Left kidney (tissue), 8 donors: ENCODE measurements at places on chromosomes 5 and 9. TPM values are rescaled to one million over a fixed set of nuclear protein-coding genes. Genes with fewer than 3 reads are reported as not detected.
A peak's percentile ranks its signal among the peaks of the same experiment; 100 is the strongest.

GRCh38 chr5:107736638-107737037 lies 65.9 kb upstream of the EFNA5 start:
- DNase-seq: no peak

RHOBTB3 gene
- 78.0 TPM for polyA plus RNA-seq

DNA sequence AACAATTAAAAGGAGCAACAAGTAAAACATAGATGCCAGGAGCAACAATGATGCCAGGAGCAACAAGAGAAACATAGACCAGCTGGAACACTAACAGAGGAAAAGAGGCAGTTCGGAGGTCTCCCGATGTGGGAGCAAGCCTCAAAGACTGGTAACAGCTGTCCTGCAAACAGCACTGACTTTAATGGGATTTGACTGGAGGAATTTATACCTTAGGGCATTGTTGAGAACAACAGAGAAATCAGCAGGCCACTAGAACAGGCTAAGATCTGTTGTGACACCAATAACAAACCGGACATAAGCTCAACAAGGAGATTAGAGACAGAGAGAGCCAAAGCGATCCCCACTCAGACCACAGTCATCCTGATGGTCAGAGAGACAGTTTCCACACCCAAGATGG lies 11.8 kb upstream of the SYK start:
- no peak for DNase-seq

DNA sequence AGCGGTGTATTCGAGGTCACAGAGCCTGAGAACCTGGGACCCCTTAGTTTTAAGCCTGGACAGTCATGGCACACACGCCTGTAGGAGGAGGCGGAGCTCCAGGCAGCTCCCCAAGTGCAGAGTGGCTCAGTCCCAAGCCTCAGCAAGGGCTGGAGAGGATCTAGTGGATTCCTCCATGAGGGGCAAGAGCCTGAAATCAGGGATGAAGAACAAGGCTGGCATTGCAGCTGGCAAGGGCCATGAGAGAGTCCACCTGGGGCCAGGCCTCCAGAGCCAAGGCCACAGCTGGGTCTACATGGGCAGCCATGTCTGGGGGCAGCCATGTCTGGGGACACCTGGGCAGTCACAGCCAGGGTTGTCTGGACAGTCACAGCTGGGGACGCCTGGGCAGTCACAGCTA lies 21.9 kb downstream of the ADAMTSL2 start:
- no peak for DNase-seq

GRCh38 chr5:164191240-164191639 lies 685.8 kb downstream of the MAT2B start:
- no peak for DNase-seq

TDRD7 gene
- polyA plus RNA-seq: 8.8 TPM

RNF208 gene
- polyA plus RNA-seq: 5.8 TPM

DNA sequence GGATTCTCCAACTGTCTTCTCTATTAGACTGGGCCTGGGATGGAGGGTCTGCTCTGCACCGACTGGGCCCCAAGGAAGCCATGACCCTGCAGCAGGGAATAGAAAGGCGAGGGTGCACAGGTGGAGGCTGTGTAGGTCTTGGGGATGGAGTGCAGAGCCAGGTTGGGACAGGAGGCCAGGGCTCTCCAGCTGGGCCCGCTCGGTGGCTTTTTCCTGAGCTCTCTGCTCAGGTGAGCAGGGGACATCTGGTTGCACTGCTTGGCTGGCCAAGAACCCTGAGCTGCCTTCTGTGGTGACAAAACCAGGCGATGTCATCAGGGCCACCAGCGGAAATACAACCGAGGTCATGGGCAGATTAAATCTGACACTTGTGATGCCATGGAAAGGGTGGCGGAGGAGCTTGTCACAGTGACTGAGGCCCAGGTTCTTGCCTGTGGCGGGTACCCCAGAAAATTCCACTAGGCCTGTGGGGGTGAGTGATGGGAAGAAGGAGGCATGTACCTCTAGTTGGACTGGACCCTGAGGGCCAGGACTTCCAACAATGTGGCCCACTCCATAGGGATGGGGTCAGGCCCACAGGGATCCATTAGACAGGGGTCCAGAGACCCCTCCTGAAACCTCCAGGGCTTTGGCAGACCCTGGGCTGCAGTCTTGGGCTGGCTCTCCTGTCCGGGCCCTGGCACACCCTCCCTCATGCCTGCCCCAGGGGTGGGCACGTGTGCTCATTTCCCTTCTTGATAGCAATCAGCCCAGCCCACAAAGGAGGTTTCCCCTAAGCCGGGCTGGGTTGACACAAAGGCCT lies 4.4 kb upstream of the IL3 start:
- DNase-seq: no peak

PGM5 gene
- polyA plus RNA-seq: 38.2 TPM

GRCh38 chr5:170411100-170411499 lies 21.9 kb upstream of the KCNMB1 start:
- DNase-seq: no peak

GRCh38 chr5:134143431-134143830 lies 28.9 kb downstream of the TCF7 start:
- DNase-seq: no peak

GRCh38 chr5:6632324-6632887 lies 438 bp downstream of the NSUN2 start:
- peak; percentile 8 for DNase-seq

DNA sequence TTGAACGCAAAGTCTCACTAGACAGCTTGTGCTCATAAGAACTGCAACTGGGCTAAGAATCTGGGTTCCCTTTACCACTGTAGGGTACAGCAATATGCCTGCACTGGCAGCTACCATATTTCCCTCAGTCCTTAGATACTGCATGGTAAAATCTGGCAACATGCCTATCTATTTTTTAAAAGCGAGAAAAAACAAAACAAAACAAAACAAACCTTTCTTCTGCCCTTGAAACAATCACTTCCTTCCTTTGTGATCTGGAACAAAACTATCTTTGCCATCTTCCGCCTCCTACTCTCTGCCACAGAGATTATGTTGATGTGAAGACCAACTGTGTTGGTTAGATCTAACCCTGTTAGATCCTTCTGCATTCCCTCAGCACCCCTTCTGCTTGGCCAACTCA lies 242.9 kb downstream of the EBF1 start:
- DNase-seq: no peak

OGN gene
- polyA plus RNA-seq: 40.2 TPM

SLC25A48 gene
- 4.1 TPM for polyA plus RNA-seq

WDR38 gene
- polyA plus RNA-seq: 0.22 TPM

DNA sequence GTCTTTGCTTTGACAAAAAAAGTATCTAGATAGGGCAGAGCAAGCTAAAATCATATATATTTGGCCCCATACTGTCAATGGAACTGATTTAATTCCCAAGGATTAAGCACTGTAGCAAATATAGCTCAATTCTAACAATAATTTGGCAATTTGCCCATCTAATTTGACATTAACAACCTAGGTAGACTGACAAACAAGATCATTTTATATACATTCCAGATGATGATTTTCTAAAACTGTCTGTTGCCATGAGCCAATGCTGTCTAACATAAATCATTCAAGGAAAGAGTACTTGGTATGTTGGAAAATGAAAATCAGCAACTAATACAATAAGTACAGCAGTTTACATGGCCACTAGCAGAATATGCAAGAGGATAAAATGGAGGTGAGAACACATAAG lies 32.1 kb downstream of the MCTP1 start:
- DNase-seq: no peak

DNA sequence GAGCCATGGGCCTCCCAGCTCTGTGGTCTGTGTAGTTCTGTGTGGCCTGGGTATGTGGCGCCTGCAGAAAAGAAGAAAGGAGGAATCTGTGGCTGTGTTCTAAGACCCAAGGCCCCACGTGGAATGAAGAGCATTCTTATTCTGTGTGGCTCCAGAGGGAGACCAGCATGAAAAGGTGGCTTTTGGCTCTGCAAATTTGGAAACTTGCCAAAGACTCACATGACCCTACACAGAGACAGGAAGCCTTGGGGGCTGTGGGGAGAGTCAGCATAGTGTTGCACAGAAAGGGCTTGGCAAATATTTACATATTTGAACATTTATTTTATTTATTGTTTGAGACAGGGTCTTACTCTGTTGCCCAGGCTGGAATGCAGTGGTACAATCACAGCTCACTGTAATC lies 193.3 kb downstream of the TMEM38B start:
- no peak for DNase-seq

DNA sequence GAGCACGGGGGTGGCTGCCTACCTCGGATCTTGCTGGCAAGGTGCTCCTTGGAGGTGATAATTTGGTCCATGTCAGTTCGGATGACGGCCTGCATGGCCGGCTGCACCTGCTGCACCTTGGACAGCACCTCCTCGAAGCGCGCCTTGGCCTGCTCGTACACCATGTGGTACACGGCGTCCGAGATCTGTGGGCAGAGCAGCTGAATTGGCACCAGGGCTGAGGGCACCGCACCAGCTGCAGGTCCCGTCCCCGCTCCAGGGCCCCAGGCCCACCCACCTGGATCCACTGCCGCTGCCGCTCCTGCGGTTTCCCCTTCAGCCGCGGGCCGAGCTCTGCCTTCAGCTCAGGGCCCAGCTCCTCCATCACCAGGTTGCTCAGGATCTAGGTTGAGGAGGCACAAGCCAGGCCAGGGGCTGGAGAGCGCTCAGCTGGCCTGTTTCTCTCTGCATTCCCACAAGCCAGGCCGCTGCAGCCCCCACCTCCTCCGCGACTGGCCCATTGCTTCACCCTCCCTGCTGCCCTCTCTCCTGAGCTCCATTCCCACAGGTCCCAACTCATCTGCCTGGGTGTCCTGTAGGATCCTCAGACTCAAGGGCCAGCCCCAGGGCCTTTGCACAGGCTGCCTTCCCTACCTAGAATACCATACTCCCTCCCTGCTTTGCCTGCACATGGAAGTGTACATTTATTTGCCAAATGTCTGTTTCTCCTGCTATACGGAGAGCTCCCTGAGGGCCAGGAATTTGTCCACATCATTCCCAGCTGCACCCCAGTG lies 65.7 kb downstream of the LRSAM1 start:
- DNase-seq: no peak

CDO1 gene
- 22.9 TPM for polyA plus RNA-seq

GRCh38 chr9:3962971-3963642 lies 336.8 kb downstream of the GLIS3 start:
- DNase-seq: no peak

LPAR1 gene
- polyA plus RNA-seq: 25.9 TPM

SMIM33 gene
- polyA plus RNA-seq: 0.05 TPM

DNA sequence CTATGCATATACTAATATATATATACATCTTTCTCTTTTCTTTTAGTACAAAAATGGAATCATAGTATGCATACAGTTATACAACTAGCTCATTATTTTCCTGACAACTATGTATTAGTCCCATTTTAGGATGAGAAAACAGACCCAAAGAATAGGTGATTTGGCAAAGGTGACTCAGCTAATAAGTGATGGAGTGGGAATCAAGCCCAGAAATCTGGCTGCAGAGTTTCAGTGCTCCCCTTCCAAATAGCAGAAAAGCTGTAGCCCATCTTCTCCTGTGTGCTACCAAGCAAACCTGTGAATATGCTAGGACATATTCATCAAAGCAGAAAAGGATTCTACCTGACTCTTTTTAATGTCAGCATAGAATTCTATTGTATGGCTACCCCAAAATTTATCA lies 114.7 kb downstream of the ARL15 start:
- no peak for DNase-seq

DNA sequence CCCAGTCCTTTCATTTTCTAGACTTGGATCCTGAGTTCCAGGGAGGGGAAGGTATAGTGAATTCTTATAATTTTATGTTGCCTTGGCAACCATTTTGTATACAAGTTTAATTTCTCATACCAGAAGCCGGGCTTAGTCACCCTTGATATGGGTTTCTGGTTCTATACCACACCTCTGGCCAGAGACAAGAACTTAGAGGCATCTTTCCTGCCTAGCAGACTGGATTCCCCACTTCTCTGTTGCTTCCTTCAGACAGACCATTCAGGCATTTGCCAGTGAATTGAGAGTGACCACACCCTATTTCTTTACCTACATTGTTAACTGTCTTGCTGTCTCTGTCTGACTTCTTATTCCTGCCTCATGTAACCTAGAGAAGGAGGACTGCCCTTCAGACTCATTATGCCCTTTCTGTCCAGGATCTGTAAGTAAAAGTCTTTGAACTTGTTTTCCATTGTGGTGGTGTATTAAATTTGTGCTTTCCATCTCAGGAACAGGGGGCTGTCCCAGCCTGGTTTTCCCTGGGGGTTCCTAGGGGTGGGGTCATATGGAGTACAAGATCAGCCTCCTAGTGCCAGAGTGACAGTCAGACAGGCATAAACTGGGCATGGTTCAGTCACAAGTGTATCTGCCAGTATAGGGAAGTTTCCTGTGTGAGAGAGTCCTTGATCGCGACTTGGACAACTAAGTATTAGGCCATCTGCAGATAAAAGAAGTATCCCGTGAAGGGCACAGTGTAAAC lies 27.4 kb downstream of the TNFSF8 start:
- DNase-seq: no peak

DNA sequence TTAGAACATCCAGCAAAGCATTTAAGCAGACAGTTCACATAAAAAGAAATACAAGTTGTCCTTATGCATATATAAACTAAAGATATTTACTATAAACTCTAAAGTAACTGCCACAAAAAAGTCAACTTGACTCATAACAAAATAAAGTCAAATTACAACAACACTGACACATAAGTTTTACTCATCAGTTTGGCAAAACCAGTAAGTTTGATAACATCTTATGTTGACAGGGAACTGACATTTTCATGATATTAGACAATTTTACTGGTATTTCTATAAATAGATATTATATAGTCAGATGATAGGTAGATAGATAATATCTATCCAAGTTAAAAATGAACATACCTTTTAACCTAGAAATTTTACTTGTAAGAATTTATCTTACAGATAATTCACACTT lies 9.9 kb upstream of the TSLP start:
- DNase-seq: no peak

- DNase-seq: no peak
Measured at GRCh38 chr9:26612211-26612610, 280.4 kb downstream of the CAAP1 start.

DNA sequence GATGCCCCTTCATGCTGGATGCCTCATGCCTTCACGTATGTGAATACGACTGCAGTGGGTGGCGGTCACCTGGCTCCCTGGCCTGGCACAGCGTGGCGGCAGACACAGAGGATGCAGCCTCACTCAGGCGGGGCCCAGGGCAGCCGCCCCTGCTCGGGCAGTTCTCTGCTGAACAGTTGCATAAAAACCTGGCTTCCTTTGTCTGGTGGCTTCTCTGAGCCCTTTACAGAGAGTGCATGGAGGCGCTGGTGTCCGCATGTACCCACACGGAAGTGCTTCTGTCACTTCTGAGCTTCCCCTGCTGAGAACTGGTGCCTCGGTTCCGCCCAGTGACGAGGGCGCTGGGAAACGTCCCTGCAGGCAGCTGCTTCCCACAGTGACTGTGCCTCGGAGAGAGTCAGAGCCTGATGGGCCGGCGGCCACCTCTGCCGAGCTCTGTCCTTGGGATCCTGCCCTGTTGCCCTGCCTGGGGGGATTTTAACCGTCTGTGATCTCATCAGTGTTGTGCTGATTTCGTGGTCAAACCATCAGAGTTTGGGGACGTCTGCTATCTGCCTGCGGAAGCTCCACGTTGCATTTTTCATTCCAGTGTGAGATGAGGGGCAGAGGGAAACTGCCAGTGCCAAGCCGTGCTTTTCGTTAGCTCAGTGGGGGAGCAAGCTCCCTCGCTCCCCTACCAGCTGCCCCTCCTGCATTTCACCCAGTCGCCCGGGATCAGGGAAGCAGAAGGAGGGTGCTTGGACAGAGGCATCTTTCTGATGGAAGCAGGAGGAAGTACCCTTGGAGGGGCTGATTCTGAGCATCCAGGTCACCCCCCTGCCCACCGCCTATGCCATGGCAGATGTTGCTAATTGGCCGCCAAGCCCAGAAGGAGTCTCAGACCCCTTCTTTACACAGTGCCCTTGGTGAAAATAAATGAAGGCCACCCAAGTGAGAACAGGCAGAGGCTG lies 153.0 kb upstream of the COL5A1 start:
- no peak for DNase-seq

GRCh38 chr9:136057236-136058081 lies 37.6 kb downstream of the NACC2 start:
- no peak for DNase-seq
